ENCODE measurements at places on chromosomes 1 and 21.
A peak's percentile ranks its signal among the peaks of the same experiment; 100 is the strongest.

DNA sequence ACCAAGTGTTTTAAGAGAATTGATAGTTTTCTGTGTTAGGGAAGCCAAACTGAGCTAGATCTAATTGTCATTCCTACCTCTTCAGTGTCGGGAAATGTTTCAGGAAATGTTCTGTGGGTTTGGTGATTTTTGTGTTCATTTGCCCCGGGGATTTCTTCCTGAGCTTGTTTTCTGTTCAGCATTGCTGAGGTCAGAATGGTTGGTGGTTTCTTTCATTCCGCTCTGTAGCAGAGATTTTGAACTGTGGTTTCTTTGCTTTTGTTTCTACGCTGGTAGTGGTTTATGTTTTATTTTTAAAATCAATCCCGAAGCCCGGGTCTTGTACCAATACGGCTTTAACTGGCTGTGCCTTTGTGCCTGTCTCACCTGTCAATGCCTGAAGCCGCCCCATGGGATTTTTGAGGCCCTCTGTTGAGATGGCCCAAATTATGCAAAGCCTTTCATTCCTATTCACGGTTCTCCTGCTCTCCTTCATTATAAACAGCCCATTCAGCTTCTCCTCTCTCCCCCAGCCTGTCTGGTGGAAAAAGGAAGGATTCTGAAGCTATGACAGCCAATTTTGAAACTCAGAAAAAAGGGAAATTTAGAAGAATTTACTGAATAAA is 417.2 kb upstream of the KAZN start:
- DNase-seq = no peak

DNA sequence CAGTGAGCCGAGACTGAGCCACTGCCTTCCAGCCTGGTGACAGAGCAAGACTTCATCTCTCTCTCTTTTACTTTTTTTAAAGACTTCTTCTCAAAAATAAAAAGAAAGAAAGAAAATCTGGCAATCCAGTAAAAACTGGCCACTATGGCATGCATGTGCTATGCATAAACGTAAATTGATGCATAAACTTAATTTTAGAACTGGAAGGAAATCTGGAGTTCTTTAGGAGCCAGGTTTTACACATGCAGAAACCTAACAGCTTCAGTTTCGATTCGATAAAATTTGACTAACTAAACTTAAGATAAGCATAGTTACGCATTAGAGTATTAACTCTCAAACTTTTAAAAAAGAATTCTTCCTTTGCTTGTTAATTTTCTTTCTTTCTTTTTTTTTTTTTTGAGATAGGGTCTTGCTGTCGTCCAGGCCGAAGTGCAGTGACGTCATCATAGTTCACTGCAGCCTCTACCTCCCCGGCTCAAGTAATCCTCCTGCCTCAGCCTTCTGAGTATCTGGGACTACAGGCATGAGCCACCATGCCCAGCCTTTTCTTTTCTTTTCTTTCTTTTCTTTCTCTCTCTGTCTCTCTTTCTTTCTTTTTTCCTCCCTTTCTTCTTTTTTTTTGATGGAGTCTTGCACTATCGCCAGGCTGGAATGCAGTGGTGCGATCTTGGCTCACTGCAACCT is 11.9 kb upstream of the LGALS8 start:
- DNase-seq = no peak

DNA sequence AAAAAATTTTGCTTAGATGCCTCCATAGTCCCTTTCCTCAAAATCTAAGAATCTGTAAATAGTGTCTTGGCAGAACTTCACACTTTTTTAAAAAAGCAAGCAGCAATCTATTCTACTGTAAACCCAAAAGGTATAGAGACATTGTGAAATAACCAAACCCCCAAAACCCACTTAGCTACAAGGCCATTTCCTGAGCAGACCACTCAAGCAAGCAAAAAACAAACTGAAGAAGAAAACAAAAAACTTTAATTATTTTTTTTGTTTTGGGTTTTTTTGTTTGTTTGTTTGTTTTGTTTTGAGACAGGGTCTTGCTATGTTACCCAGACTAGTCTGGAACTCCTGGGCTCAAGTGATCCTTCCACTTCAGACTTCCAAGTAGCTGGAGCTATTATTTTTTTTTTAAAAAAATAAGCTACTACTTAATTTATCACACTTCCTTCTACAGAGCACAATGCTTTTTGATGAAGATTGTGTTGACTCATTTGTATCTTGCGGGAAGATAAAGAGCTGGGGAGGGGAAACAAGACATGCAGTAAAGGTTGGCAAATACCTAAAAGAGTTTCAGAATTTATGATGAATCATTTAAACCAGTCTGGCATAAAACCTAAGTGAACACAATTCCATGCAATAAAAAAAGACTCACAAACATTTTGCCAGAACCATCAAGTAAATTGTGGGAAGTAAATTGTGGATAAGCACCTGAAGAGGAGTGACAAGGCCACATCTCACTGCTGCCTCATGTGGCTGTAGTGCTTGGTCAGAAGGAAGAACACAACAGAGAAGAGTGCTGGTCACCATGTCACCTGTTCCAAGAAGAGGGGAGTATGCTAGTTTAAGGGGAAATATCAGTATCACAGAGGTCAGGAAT is 2.7 kb upstream of the PTPN22 start:
- DNase-seq = peak; percentile 11

- DNase-seq = no peak
Observed at GRCh38 chr21:44267655-44268142, 6.0 kb upstream of the DNMT3L start.

DNA sequence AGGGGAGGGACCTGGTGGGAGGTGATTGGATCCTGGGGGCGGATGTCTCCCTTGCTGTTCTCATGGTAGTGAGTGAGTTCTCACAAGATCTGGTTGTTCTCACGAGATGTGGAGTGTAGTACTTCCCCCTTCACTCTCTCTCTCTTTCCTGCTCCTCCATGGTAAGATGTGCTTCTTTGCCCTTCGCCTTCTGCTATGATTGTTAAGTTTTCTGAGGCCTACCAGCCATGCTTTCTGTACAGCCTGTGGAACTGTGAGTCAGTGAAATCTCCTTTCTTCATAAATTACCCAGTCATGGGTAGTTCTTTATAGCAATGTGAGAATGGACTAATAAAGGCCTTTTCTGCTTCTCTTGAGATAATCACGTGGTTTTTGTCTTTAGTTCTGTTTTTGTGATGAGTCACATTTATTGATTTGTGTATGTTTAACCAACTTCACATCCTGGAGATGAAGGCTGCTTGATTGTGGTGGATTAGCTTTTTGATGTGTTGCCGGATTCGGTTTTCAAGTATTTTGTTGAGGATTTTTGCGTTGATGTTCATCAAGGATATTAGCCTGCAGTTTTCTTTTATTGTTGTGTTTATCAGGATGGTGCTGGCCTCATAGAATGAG is 45.5 kb downstream of the RABGAP1L start:
- DNase-seq = no peak

GRCh38 chr21:35016517-35017188 is 32.4 kb downstream of the RUNX1 start:
- DNase-seq = no peak

- DNase-seq = peak; percentile 76
Observed at GRCh38 chr1:35718492-35719336, at the start of gene C1orf216. C1orf216 (minus strand) TSS chr1:35718884; CDS start chr1:35716321, 2,563 bp downstream.

GRCh38 chr1:77557053-77557452 is 125.4 kb downstream of the ZZZ3 start:
- no peak for DNase-seq

DNA sequence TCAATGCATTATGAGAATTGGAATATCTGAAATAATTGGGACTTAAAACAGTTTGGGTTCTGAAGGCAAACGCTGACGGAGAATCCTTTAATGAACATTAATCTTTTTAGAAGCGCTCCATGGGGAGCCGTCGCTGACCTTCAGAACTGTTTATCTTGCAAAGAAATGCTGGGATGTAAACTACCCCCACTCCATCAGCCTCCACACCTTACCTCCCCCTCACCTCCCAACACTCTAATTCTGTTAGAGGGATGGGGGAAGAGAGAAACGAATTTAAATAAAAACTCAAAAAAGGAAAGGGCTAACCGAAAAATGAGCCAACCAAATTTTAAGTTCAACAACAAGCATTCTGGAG is 44.1 kb upstream of the DNAJC6 start:
- no peak for DNase-seq

DNA sequence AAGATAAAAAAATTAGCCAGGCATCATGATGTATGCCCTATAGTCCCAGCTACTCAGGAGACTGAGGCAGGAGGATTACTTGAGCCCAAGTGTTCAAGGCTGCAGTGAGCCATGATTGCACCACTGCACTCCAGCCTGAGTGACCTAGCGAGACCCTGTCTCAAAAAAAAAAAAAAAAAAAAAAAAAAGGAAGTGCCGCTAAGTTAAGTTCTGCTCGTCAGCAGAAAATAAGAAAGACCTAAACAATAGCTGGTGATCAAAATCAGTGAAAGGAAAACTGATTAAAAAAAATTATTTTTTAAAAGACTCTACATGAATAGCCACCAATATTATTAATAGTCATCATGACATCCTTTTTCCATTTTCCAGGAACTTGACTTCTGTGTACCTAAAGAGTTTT is 44.2 kb upstream of the MTR start:
- no peak for DNase-seq

DNA sequence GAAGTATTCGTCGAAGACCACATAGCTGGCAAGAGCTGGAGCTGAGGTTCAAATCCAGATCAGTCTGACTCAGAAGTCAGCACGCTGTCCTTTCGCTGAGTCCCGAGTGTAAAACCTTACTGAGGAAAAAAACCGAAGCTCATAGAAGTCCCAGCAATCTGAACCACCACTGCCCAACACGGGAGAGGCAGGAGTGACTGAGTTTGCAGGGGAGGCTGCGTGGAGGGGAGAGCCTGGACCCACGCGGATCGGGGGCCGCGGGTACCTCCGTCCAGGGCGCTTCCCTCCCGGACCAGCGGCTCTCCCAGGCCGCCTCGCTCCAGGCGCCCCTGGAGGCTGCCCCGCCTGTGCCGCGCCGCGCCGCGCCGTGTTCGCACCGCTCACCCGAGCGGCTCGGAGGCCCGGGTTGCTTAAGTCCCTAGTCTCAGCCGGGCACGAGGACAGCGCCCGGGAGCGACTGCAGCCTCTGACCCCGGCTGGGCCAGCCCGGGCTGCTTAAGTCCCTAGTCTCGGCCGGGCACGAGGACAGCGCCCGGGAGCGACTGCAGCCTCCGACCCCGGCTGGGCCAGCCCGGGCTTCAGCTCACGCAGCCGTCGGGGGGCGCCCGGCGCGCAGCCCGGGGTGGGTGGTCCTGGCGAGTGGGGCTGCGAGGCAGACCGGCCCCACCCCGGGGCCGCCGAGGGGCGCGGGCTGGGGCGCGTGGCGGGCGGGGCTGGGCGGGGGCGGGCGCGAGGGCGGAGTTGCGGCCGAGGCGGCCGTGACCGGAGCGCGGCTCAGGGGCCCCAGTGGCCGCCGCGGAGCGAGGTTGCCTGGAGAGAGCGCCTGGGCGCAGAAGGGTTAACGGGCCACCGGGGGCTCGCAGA is at the start of gene ADAMTSL4:
Gene ADAMTSL4 (plus strand): TSS at position 777 of the 864 bp plus-strand sequence. CDS start 2,881 bp downstream, outside the sequence.
- peak; percentile 82 for DNase-seq

- peak; percentile 33 for DNase-seq
Observed at GRCh38 chr21:34887105-34887442, 162.0 kb downstream of the RUNX1 start.

DNA sequence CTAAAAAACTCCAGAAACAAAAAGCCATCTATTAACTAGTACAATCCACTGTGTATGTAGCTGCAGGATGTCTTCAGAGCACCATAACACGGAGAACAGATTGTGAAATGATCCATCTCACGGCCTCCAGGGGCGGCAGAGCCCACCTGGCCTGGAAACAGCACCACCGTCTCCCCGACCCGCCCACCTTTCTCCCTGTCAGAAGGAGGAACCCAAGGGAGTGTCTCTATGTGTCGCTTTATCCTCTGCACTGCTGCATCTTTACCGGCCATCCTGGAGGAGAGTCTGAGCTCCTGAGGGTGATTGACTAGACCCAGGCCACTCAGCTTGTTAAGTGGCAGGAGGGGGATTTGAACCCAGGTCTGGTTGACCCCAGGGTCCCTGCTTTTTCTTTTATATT is 405.0 kb downstream of the MATN1 start:
- DNase-seq = no peak

GRCh38 chr1:48026701-48027532 is 29.7 kb upstream of the TRABD2B start:
- DNase-seq = no peak

- DNase-seq = peak; percentile 35
Observed at GRCh38 chr1:1862905-1863547, 27.9 kb downstream of the GNB1 start.

GRCh38 chr1:60600532-60600931 is 481.8 kb upstream of the NFIA start:
- DNase-seq = no peak

DNA sequence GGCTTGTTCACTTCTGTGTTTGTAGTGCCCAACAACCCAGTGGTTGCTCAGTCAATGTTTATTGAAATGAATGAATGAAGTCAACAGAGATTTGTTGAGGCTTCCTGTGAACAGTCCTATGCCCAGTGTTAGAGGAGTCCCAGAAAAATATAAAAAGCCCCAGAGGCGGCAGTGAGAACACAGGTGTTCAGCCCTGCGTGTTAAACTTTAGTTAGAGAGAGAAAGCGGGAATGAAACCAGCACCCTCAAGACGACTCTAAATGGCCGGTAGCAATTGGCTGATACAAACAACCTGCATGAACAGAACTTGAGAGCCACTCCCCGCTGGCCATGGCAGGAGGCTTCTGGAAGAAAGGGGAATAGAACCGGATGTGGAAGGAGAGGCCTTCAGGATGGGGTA is 22.6 kb downstream of the TMEM51 start:
- DNase-seq = no peak

GRCh38 chr1:46539972-46540371 is 11.5 kb downstream of the KNCN start:
- peak; percentile 67 for DNase-seq

- DNase-seq = no peak
Observed at GRCh38 chr1:165403835-165404482, 41.0 kb downstream of the RXRG start.

- DNase-seq = no peak
Observed at GRCh38 chr1:236945002-236945401, 59.2 kb downstream of the MT1HL1 start.

- no peak for DNase-seq
Observed at GRCh38 chr1:53502641-53503432, 43.6 kb downstream of the DMRTB1 start.

- DNase-seq = peak; percentile 5
Observed at GRCh38 chr1:156553860-156554485, 18.4 kb downstream of the IQGAP3 start.

DNA sequence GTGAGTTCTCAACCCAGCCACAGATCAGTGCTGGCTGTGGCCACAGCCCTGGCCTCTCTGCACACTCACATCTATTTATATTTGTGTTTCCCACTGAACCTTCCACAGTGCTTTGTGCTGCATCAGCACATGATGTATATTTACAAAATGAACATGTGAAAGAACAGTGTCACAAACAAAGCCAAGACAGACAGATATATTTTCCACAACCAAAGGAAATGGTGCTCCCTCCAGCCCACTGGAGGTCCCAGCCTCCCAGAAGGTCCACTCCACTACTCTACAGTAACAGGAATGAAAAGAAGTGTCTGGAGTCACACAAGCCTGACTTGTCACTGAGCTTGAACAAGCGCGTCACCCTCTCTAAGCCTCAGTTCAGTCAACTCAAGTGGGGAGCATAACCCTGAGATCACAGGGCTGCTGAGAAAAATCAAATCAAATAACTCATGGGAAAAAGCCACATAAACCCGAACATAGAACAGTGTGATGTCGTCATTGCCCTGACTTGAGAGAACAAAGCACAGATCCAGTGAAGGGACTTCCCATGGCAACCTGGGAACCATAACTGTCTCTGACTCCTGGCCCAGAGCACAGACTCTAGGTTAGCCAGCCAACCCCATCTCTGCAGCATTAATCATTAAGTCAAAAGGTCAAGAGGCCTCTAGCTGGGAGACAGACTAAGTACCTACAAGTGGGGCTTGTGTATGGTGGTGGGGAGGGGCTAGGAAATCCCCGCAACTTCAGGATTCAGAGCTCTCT is 121.2 kb downstream of the TRABD2B start:
- no peak for DNase-seq

- peak; percentile 83 for DNase-seq
Observed at GRCh38 chr1:178931858-178932551, 61.1 kb upstream of the ANGPTL1 start.
